ENCODE measurements at places on chromosomes 12 and 14.

GRCh38 chr12:50551866-50552265 is 47.1 kb downstream of the DIP2B start:
- no peak for DNase-seq

- no peak for DNase-seq
Observed at GRCh38 chr14:76462330-76462729, 86.4 kb downstream of the ESRRB start.

GRCh38 chr12:63151623-63152320 is 771 bp upstream of the AVPR1A start:
- no peak for DNase-seq

DNA sequence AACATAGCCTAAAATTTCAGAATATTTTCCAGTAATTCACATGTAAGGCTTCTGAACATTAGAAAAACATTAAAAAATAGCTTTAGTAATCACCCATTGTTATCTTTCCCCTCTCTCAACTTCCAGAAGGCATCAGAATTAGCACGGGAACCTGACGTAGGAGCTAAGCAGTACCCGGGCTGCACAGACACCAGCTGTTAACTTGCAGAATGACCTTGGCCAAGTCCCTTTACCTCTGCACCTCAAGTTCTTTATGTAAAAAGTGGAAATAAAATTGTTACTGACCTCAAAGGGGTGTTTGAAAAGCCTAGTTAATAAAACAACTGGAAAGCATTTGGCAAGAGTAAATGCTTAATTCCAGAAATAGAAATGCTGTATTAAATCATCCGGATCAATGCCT is 7.2 kb downstream of the TPH2 start:
- DNase-seq: no peak

GRCh38 chr14:51554339-51554920 is 97.3 kb upstream of the FRMD6 start:
- no peak for DNase-seq

- DNase-seq: no peak
Observed at GRCh38 chr14:80942191-80942600, 658 bp upstream of the CEP128 start.

DNA sequence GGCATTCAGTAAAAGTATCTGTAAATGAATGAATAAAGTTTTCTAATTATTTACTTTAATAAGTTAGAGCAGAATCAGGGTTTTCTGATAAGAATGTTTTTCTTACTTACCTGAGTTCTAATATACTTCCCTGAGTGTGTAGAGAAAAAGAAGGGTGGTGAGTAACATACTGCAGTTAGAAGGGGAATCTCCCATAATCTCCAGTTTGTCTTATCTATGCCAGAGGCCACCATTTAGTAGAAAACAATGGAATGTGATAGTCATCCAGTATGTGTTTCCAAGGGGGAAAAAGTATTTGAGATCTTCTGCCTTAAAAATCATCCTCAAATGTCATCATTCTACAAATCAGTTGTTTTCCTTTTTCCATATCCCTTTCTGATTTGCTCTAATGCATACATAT is 56.5 kb upstream of the PAWR start:
- DNase-seq: no peak

DNA sequence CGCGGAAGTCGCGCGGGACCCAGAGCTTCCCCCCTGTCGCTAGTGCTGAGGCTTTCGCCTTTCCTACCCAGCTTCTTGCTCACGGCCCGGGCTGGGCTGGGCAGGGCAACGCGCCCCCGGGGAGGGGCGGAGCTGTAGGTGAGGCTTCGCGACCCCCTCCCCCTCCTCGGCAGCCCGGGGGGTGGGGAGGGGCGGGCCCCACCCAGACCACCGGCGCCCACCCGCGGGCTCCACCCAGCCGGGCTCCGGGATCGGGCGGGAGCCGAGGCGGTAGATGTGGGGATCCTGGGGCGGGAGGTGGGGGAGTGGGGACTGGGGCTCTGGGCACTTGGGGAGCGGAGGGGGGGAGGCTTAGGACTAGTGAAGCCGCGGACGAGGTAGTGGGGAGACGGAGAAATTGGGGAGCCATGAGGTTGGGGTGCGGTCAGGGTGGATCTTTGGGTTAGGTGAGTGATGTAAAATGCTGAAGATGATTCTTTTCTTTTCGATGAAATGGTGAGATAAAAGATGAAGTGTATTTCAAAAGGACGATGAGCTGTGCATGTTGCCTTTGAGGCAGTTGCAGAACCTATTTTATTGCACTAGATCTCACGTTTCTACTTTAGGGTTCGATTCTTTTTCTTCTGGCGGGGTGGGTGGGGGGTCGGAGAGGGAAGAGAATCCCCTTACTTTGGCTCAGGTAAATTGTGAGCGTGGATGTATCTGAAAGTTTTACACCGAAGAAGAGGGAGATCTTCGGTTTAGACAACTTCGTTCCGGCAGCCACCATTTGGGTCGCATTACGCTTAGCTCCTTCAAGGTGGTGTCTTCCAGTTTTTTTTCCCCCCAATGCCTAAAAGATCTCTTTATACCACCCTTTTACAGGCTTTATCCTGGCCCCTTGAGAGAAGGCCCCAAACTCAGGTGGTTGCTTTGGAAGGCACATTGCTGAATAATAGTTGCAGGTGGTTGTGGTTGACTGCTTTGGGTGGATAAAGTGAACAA is 619 bp downstream of the ERC1 start:
- no peak for DNase-seq

GRCh38 chr14:91311284-91311662 is 66.8 kb upstream of the GPR68 start:
- no peak for DNase-seq

GRCh38 chr14:83913476-83913875 is 1616.5 kb upstream of the FLRT2 start:
- no peak for DNase-seq

- DNase-seq: no peak
Observed at GRCh38 chr12:95970905-95971304, 25.2 kb downstream of the HAL start.

GRCh38 chr12:117208811-117209455 is 18.7 kb upstream of the FBXO21 start:
- no peak for DNase-seq

DNA sequence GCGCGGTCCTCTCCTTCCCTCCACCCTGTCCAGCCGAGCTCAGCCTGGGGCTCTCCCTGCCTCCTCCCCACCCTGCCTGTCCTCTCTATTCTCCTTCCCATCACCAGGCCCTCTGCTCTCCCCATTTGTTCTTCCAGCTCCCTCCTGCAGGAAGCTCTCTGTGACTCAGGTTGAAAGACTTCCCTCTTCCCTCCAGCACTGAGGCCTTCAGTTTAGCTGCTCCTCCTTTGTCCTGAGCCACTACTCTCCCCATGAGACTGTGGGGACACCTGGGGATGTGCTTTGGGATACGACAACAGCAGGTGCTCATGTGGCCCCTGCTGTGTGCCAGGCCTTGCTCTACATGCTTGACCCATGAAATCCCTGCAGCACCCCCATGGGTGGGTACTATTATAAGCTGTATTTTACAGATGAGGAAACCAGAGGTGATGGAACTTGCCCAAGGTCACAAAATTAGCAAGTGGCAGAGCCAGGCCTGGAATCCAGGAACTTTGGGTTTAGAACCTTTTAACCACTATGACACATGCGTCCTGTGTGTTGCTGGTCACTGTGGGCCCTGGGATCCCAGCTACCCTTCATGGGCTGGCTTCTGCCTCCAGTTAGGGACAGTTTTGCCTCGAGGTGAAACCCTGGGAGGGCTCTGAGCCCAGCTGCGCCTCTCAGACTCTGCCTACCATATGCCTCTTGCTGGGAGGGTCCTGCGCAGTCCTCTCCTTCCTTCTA is 5.5 kb downstream of the KRT80 start:
- no peak for DNase-seq

GRCh38 chr12:116384691-116385485 is 107.4 kb upstream of the MED13L start:
- DNase-seq: no peak

GRCh38 chr12:117105902-117106301 is 6.7 kb upstream of the TESC start:
- no peak for DNase-seq

GRCh38 chr14:28130610-28131284 is 635.8 kb upstream of the FOXG1 start:
- no peak for DNase-seq

GRCh38 chr14:63632932-63633514 is 8.6 kb downstream of the WDR89 start:
- no peak for DNase-seq

DNA sequence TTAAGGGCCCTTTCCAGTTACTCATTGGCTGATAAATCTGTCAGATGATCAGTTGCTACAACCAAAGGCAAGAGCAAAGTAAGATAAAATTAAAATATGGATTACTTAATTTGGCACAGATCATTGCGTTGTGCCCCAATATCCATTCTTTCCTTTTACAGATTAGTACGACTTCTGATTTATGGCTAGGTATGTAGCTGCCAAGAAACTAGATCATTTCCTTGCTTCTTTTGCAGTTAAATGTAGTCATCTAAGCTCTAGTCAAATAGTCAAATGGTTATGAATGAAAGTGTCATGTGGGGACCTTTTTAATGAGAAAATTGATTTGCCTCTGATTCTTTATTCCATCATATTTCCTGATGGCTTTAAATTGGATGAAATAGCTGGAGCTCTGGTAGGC is 1039.9 kb upstream of the FLRT2 start:
- no peak for DNase-seq

GRCh38 chr14:80206351-80207080 is 4.8 kb downstream of the DIO2 start:
- no peak for DNase-seq

DNA sequence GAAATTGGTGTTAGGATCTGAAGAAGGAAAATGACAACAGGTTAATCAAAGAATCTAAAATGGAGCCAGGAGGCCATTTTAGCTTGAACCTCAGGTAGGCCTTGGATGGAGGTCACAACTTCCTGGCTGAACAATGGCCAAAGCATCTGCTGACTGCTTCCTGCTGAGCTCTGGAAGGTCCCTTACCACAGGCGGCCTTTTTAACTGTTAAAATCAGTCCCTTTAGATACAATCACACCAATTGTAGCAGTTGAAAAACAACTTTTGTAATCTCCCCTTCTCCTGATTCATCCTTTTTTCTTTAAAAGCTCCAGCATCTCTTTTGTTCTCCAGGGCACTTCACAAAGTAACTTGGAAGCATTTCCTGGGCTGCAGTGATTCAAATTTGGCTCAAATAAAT is 388.8 kb downstream of the PDZRN4 start:
- DNase-seq: no peak

- DNase-seq: no peak
Observed at GRCh38 chr12:92539110-92539749, 163.6 kb upstream of the PLEKHG7 start.

DNA sequence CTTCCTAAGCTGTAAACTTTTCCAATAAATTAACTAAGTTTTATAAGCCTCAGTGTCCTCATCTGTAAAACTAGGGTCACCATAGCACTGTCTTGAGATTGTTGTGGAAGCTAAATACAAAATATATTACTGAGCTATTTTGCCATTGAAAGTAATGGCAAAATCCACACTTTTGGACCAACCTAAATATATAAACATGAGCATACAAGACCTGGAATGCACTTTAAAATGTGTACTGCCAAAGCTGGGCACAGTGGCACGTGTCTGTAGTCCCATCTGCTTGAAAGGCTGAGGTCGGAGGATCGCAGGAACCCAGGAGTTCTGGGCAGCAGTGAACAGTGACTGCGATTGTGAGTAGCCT is 29.8 kb upstream of the SINHCAF start:
- no peak for DNase-seq

GRCh38 chr14:82009076-82009475 is 475.4 kb upstream of the SEL1L start:
- DNase-seq: no peak

- DNase-seq: no peak
Observed at GRCh38 chr14:103453791-103454190, 68.6 kb downstream of the MARK3 start.

DNA sequence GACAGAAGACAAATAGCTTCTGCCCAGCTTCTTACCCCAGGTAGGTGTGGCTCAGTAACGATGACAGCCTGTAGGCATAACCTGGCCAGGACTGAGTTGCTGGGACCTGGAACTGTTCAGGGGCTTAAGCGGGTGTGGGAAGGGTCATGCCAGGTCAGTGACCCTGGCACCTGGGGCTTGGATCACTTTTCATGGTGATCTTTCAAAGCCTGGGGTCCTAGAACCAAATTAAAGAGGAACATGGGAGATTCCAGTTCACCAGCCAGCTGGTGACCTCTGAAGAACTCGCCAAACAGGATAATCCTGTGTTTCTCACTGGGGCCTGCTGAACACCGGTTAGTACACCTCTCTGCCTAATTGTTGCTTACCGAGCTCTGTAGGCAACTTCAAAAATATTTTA is 102.6 kb upstream of the LMNTD1 start:
- no peak for DNase-seq

GRCh38 chr12:110906985-110907384 is 13.4 kb downstream of the MYL2 start:
- no peak for DNase-seq

- DNase-seq: no peak
Observed at GRCh38 chr12:12032260-12032791, 38.4 kb upstream of the BCL2L14 start.

DNA sequence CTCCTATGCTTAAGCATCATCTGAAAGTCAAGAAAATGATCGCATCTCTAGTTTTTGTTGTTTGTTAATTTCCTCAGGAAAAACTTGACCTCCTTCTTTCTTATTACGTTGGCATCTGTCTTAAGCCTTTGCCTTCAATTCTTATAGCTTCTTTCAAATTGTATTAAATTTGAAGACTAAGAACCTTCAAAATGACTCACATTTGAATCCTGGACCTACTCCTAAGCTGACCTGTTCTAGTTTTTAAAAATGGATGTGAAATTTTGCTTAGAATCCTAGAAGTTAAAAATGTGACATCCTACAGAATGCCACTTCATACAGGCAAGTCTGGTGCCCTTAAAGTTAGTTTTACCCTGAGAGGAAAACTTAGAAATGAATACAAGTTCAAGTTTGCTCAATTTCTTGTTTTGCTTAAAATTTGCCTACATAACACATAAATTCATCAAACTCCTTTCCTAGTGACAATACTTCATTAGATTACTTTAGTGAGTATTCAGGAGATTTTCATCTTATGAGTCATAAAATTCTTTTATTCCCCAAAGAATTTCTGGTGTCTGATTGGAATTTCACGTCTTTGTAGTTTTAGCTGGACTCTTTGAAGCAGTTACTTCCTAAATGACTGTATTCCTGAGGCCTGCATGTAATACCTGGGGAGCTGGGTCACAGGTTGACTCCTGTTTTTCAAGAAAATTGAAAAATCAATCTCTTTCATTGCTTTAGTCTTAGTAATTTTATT is 152.3 kb downstream of the MSRB3 start:
- no peak for DNase-seq

DNA sequence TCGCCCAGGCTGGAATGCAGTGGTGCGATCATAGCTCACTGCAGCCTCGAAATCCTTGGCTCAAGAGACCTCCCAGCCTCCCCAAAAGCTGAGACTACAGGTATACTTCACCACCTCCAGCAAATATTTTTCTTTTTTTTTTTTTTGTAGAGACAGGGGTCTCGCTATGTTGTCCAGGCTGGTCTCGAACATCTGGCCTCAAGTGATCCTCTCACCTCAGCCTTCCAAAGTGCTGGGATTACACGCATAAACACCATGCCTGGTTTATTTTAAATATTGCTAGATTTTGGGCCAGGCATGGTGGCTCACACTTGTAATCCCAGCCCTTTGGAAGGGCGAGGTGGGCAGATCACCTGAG is 26.7 kb upstream of the UBC start:
- no peak for DNase-seq
